NCI-H1930 (cell line): ENCODE measurements at places on chromosomes 1 and 21.

DNA sequence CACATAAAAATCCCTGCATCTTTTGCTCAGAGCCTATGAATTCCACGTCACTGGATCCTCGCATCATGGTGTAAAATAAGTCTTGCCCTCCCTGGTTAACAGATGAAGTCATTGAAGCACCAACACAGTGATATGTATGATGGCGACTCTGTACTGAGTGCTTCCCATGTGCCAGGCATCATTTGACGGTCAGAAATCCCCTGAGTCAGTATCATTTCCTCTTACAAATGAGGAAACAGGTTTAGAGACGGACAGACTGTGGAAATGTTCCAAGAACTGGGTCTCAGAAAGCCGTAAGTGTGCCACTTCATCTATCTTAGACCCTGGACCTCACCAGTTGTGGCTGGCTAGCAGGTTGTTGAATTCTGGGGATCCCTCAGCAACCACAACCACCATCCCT, 5.1 kb upstream of the OLFML2B start:
- DNase-seq: no peak

GRCh38 chr1:179264507-179264906, 29.1 kb upstream of the SOAT1 start:
- DNase-seq: no peak

DNA sequence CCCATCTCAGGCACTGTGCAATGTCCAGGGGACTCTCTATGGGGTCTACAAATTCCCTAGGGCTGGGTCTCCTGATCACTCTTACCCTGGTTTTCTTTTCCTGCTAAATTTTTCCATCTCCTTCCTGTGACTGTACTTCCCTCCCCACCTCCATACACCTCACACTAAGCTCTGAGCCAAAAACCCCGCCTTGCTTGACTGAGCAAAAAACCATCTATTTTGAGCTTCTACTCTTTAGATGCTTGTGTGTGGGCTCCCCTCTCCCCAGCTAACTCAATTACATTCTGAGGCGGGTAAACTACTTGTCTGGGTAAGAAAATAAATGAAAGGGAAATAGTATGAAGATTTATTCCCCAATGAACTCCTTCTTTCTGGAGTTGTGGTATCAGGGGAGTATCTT, 187.9 kb downstream of the PTPRU start:
- DNase-seq: no peak

DNA sequence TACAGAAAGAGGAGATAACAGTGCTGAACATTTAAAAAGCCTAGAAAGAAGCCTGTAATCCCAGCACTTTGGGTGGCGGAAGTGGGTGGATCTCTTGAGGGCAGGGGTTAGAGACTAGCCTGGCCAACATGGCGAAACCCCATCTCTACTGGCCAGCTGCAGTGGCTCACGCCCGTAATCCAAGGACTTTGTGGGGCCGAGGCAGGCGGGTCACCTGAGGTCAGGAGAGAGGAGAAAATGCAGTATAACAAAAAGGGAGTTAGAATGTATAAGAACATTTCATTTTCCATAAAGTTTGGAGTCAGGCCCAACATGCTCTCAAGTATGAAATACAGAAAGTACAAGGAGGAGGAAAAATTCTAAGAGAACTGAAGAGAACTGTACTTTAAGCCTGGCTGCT, 134.5 kb downstream of the SMYD3 start:
- no peak for DNase-seq
